Body of pancreas (tissue), 4 donors: ENCODE measurements at places on chromosomes 5 and 9.

DNA sequence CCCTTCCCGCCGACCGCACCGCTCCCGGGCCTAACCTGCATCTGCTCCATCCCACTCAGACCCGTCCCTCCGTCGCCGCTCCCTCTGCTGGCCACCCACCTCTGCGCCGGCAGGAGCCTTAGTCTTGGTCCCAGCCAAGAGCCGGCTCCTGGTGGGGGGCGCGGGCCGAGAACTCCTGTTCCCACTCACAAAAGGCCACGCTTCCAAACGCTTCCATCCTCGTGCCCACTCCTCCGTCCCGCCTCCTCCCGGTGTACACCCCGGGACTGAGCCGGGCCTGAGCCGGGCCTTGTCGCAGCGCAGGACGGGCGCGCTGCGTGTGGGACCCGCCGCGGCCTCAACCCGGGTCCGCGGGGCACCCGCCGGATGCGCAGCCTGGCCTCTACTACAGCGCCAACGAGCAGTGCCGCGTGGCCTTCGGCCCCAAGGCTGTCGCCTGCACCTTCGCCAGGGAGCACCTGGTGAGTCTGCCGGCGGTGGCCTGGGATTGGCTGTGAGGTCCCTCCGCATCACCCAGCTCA lies 7.5 kb downstream of the ADAMTS13 start:
- DNase-seq, result no peak

DNA sequence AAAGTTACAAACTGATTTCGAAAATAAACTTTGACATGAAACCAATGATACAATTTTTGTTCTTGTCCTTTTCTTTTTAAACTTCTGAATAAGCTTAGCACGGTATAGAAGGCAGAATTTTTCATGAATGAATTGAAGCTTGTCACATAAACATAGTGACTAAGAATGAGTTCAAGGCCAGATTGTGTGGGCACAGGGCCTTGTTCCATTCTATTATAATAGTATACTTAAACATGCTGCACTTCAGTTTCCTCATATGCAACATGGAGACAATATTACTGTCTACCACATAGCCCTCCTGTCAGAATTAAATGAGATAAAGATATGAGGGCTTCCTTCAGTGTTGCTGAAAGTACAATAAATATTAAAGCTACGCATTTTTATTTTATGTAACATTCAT lies 204.2 kb upstream of the HAPLN1 start:
- no peak for DNase-seq

DNA sequence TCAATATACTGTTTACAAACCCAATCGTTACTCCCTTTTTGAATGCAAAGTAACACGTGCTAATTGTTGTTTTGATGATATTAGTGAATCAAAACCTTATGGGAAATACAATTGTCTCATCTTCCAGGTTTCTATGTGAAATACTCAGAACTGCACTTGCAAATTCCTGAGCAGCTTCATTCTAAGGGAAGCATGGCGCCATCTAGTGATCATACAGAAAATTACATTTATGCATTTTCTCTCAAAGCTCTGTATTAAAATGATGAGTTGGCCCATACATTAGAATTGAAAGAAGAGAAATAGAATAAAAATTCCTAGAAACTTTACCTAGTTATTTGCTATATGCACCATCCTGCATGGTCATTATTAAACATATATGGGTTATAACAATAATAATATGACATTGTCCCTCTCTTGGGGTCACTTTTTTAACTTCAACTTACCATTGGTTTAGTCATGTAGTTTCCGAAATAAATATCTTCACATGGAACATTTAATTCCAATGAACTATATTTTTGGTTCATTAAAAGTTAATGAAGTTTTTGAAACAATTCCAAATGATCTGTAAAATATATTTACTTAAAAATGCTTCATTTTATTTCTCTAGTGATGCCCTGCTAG lies 220.0 kb downstream of the PDE4D start:
- no peak for DNase-seq

GRCh38 chr5:36450229-36451014 lies 148.7 kb upstream of the RANBP3L start:
- no peak for DNase-seq

DNA sequence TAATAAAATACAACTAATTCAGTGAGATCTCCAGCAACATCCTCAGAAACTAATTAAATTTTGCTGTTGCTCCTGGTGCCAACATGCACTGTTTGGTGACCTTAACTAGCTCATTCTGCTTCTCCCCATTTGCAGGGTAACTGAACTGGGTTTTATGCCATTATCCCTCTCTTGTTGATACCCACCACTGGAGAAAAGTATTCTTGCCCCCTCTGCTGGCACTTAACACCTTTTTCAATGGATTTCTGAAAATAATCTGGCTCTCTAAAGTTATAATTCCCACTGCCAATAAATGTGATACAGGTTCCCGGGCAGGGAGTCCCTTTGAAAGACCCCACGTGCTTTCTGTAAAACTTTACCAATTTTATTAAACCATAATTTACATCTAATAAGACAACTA lies 394.3 kb downstream of the OSTF1 start:
- no peak for DNase-seq

- no peak for DNase-seq
Measured at GRCh38 chr5:171528865-171529614, 109.6 kb downstream of the FGF18 start.

DNA sequence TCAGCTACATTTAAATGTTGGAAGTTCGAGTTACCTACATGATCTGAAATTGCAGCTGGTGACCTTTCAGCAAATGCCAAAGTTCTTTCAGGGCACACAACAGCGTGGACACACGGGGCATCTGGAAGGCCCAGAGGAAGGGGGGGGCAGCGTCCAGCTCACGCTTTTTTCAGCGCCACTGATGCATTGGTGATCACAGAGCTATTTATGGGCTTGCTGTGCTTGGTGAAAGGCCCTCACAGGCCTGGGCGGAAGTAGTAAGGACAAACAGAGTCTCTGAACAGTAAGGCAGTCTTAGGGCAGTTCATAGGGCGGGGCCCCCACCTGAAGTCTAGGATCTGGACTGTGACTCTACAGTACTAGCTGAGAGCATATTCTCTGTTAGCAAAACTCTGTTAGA lies 6.6 kb upstream of the FBP2 start:
- DNase-seq, result no peak

DNA sequence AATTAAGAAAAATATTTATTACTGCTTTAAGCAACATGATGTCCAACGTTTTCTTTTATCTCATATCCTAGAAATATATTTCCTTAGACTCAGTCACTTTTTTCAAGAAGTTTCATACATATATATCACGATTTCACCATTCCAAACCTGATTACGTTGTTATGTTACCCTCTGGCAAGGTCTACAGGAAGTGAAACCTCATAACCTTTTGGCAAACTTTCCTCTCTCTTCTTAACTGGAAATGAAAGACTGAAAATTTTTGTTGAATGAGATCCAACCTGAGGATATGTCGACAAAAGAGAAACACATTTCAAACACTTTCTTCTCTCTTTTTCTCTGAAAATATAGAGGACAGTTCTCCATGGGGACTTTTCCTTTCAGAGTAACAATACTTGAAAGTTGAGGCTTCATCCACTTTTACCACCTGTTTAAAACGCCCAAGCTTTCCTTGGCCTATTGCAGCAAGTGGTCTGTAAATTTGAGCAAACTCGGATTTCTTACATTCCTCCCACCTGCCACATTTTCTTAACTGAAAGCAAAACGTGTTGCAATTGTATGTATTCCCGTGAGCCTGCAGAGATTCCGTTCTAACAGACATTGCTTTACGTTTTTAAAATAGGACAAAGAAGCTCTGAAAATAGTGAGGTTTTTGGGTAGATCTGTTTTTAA lies 298.1 kb downstream of the CETN3 start:
- no peak for DNase-seq

DNA sequence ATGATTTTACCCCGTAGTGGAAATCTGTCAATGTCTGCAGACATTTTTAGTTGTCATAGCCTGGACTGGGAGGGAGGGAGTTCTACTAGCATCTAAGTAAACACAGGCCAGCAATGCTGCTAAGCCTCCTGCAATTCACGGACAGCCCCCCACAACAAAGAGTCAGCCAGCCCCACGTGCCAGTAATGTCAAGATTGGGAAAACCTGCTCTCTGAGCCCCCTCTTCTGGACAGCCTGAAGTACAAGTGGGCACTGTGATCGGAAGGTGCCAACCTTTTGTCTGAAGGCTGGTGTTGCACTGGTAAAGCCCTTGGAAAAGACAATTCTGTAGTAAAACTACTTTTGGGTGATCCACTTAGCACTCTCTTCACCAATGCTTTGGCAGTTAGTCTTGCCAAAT lies 154.5 kb downstream of the TARS1 start:
- no peak for DNase-seq

DNA sequence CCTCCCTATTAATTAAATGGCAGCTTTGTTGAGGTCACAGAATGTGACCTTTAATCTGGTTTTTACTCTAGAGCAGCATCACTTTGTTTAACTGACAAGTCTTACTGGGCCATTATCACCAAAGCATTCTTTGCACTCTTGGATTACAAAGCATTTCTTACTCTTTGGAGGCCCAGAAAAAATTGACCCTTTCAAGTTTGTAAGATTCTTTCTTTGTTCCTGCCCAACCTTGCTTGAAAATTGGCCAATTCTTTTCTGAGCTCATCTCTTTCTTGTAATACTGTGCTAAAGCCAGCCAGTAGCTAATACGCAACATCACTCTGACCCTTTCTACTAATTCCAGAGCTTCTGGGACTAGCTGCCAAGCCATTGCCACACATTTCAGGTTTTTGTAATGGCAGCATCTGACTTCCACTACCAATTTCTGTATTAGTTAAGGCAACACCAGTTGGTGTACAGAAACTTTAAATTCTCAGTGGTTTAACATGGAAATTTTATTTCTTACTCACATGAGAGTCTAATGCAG lies 131.6 kb downstream of the PRDM6 start:
- no peak for DNase-seq
